ENCODE measurements at places on chromosomes 5 and 9.

DNA sequence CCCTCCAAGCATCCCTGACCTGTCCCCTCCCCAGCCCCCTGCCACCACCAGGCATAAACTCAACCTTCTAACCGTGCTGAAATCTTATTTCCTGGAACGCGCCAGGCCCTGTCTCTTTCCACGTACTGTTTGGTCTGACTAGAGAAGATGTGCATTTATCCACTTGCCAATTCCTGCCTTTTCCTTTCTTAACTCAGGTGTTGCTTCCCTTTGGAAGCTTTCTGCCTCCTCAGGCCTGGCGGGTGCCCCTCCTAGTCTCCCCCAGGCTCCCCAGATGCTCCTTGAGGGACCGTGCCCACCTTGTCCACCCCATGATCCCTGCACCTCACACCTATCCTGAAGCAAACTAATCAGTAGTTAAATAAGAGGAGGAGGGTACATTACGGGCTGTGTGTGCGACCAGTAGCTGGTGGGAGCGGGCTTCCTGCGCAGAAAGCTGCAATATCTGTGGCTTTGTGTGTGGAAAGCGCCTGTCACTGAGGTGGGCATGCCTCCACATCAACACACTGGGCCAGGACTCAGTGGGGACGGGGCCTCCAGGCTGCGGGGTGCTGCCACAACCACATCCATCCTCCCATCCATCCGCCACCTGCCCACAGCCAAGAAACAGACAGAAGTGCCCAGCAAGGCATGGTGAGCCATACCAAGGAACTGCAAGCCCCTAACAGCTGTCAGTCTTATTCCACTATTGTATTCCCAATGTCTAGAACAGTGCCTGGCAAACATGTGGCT is 73.5 kb downstream of the COL23A1 start:
- DNase-seq = no peak

DNA sequence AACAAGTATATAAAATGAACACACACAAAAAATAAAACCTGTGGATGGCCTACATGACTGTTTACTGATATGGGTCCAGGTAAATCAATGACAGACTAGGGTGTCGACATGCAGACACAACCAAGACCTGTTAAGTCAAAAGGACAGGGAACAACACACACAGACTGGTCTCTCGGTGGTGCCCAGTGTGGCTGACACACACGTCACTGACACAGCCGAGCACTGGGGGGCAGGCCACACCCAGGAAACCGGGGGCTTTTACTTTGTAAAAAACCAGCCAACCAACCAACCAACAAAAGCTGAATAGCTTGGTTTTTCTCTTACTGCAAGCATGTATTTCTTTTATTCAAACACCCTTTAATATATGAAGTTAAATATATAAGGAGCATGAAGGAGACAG is 5.0 kb downstream of the FAM163B start:
- DNase-seq = no peak

DNA sequence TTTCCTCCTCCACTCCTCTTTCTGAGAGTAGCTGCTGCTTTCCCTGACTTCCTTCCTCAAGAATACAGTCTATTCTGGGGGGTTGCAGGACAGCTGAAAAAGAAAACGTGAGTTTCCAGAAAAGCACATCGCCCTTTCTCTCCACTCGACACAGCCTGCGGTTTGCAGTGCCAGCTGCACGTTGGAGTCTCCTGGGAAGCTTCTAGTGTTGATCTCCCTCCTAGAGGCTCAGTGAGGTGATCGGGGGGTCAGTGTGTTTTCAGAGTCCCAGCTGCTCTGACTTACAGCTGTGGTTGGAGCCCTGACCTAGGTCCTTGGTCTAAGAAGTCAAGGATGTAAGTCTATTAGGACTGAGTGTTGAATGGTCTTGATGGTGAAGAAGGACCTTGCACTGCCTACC is 25.0 kb upstream of the SUSD3 start:
- DNase-seq = no peak

DNA sequence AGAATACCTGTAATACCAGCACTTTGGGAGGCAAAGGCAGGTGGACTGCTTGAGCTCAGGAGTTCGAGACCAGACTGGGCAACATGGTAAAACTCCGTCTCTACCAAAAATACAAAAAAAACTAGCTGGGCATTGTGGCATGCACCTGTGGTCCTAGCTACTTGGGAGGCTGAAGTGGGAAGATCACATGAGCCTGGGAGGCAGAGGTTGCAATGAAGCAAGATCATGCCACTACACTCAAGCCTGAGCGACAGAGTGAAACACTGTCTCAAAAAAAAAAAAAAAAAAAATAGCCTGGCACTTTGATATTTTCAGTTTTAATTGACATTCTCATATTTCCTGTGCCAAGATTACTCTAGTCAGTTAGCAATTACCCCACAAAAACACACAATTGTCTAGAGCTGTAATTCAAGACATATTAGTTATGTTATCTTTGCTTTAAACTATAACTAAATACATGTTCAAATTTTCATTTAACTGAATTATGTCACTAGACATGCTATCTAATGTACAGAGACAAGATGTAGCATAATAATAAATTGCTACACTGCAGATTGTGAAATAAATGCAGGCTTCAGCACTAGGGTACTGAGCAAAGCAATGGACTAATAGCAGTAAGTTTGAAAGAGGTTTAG is 378.2 kb upstream of the GRAMD2B start:
- no peak for DNase-seq

DNA sequence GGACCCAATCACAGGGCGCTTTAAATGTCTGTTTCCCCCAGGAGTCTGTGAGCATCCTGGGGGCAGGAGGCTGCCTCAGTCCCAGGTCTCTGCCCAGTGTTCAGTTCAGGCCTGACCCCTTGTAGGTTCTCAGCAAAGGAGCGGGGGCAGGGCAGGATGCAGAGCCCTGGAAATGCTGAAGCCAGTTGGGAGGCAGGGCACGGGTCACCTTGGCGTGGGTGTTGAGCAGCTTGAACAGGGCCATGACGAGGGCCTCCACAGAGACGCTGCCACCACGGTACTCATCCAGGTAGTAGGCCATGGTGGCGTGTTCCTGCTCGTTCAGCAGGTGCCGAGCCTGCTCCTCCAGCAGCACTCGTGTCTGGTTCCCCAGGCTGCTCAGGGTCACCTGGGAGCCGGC is 36.3 kb upstream of the AKNA start:
- DNase-seq = peak; percentile 30

DNA sequence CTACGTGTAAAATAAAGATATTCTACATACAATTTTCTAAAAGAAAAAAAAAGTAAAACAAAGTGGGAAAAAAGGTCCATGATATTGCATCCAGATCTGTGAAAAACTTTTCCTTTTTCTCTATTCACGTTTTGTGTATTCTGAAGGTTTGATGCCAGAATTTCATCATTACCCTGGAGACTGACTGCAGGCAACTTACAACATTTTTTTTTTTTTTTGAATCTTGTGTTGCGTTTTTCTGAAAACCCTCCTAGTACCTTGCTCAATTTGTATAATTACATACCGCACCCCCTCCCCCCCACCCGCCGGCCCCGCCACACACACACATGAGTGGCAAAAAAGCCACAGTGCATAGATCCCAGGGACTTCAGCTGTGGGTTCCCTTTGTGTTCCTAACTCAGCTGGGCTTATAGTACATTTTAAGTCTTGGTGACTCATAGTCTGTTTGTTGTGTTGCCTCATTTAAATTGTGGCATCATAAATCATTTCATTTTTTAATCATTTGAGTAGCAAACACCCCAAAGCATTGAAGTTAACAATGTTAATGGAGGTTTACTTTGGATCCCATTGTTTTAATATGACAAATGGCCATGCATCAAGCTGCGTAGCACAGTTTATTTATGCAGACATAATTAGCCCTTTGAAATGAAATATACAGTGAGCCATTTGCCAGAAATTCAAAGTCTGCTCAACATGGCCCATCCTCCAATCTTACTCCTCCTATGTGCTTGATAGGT is 36.0 kb downstream of the PRDM6 start:
- DNase-seq = no peak

GRCh38 chr9:29066141-29066640 is 1492.9 kb upstream of the C9orf72 start:
- no peak for DNase-seq

DNA sequence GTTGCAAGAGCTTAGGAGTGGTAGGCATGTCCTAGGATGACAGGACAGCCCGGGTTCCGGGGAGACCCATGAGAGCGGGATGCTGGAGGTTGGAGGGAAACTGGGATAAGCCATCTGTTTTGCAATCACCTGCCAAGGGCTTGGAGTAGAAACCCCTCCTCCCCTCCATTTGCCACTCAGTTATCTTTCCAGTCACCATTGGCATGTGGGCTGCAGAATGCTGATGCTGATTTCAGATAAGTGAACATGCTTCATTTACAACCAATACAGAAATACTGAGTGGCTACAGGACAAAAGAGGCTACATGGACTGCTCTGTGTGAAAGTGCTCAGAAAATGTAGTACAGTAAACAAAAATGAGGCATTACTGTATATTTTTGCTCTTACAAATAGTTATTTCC is 93.4 kb upstream of the KIF2A start:
- no peak for DNase-seq

- no peak for DNase-seq
Measured at GRCh38 chr5:148834689-148835088, 8.3 kb downstream of the ADRB2 start.

GRCh38 chr5:76807296-76807695 is 11.5 kb upstream of the F2RL1 start:
- no peak for DNase-seq

DNA sequence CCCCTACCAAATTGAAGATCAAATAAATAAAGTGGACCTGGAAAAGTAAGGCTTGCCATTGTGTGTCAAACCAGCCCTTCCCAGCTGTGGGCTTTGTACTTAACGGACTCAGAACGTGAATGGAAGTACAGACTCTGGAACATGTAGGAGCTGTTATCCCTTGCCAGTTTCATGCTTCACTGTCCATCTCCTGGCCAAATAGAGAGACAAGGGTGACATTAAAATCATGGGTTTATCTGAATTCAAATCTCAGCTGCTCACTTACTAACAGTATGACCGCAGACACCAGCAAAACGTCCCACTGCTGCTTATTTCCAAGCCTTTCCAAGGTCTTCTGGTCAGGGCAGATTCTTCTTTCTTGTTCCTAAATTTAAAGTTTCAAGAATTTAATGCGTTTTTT is 52.2 kb downstream of the EXOSC2 start:
- DNase-seq = no peak

- no peak for DNase-seq
Measured at GRCh38 chr5:95533761-95534160, 21.0 kb downstream of the SKIC3 start.

DNA sequence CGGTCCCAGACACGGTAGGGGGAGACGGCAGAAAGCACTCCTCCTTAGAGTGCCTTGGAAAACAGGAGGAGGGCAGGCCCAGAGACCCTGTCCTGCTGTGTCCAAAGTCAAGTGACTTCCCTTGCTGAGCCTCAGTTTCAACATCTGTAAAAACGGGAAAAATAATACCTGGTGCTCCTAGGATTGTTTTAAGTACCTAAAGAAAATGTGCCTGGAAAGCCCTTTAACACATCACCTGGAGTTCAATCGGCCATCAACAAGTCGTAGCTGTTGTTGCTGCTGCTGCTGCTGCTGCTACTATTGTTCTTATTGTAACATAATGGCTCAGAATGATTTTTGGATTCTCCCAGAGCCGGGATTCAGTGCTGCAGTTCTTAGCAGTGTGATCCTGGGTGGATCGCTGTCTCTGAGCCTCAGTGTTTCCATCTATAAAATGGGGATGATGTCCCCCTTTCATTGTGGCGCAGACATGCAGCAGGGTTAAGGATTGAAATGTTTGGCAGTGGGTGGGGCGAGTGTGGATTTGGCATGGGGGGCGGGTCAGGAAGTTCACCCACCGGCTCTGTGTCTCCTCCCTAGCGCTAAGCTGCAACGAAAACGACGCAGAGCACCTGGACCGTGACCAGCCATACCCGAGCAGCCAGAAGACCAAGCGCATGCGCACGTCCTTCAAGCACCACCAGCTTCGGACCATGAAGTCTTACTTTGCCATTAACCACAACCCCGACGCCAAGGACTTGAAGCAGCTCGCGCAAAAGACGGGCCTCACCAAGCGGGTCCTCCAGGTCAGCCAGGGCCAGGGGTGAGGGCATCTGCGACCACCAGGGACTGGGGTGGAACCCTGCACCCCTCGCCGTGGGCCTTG is 9.2 kb downstream of the LHX2 start:
- no peak for DNase-seq

DNA sequence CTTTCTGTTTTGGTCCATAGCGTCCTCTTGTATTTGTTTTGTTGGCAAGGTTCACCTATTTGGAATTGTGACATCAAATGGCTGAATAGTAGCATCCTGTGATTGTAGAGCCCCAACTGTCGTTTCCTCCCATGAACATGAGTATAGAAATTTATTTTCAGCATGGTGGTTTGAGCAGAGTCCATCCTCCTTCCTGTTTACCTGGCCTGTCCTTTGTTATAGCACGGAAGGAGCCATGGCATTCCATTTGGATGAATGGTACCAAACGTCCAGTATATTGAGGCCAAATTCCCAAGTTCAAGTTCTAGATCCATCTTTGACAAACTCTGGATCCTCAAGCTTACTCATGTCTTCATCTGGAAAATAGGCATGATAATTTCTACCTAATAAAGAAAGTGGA is 16.8 kb downstream of the RASGRF2 start:
- no peak for DNase-seq

- no peak for DNase-seq
Measured at GRCh38 chr9:92188969-92189781, 74.0 kb upstream of the SPTLC1 start.

DNA sequence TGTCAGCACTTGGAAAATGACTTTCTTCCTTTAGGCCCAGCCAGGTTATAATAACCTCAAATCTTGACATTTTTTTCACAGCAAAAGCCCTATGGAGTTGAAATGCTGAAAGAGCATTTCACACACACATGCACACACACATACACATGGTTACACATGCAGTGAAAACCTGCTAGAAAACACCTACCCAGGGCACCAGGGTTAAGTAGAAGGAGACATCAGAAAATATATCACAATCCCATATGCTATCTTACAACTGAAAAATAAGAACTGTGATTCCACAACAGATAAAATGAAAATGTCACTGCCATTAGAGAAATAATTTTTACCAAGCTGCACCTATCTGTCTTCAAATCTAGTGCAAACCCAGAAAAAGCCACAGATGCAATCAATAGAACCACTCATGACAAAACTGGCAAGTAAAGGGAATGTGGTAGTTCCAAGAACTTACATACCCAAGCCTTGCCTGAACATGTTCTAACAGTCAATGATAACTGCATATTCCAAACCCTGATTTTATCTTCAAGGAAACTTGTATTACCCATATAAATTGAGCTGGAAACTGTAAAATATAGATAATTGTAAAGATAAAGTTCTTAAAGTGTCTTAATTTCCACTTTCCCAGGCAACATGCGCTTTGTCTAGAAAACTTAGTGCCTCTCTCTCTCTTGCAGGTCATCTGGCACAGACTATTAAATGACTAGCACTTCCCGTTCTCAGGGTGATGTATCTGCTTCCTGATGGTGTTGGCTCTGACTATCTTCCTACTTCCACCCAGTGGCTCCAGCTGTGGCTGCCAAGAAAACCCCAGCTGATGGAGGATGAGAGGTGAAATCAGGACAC is 250.2 kb upstream of the PTGER4 start:
- DNase-seq = no peak

- DNase-seq = no peak
Measured at GRCh38 chr9:135611142-135611874, 28.0 kb downstream of the GLT6D1 start.

Measured in right lobe of liver (tissue), 6 donors.